ENCODE measurements at places on chromosomes 1 and 21. TPM values are rescaled to one million over a fixed set of nuclear protein-coding genes. Genes with fewer than 3 reads are reported as not detected.

Gene KRTAP19-1
- not detected for total RNA-seq

Gene CNIH3
- 26.6 TPM for total RNA-seq

Gene S1PR1
- 20.7 TPM for total RNA-seq

Gene AMY1C
- not detected for total RNA-seq

Gene UQCRHL
- 1.2 TPM for total RNA-seq

Gene LCE2A
- total RNA-seq, result not detected
